Stimulated activated CD4-positive, alpha-beta T cell treated with anti-CD3 and anti-CD28 coated beads, TNF-alpha, amount 100 ng/mL, for 1 hour (primary cell): ENCODE measurements at places on chromosomes 11 and 22.

- no peak for DNase-seq
These were observed 41.8 kb downstream of the OSBPL5 start for GRCh38 chr11:3123305-3123704.

- no peak for DNase-seq
These were observed 88.3 kb upstream of the PARVA start for GRCh38 chr11:12288931-12289666.

- no peak for DNase-seq
These were observed 42.4 kb upstream of the WEE1 start for GRCh38 chr11:9530901-9531625.

- DNase-seq: no peak
These were observed 49.2 kb downstream of the PAK1 start for GRCh38 chr11:77424644-77425043.

DNA sequence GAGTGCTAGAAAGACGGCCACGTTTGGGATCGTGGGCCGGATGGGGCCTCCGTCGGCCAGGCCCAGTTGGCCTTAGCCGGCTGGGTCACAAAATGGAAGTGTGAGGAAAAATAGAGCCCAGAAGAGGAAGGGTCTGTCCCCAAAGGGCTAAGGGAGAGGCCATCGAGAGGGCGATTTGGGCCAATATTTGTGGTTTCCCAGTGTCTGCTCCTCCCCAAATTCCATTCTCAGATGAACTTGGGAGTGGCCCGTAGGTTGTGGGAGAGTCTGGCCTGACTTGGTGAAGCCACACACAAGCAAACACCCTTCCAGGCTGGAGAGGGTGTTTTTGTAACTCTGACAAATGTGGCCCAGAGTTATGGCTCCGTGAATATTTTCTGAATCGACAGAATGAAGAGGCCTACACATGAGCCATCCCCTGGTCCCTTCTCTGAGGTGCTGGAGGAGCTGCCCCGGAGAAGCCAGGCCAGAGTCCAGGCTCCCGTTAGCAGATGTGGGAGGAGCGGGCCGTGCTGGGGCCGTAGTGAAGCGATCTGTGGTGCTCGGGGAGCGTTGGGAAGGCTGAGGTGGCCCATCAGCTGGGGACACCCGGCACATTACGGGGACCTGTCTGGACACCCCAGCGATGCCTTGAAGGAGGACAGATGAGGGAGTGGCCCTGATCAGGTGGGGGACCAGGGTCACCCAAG is 73.5 kb upstream of the PPARA start:
- DNase-seq: no peak

- DNase-seq: no peak
These were observed 882 bp upstream of the GLYATL2 start for GRCh38 chr11:58845386-58845785.

DNA sequence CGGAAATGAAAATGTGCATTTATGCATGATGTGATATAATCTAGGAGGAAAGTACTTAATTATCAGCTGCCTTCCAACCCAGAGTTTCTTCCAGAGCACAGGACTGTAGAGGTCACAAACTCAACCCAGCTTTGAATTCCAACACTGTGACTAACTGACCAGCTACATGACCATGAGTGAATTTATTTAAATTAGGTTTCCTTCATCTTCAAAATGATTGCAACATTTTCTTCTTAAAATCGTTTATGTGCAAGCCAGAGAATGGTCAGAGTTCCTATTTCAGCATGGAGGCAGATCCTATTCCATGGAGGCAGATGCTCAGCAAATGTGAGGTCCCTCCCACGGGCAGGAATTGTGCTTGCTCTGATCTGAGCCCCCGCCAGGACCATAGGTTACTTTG is 42.4 kb downstream of the OSBP start:
- DNase-seq: no peak

DNA sequence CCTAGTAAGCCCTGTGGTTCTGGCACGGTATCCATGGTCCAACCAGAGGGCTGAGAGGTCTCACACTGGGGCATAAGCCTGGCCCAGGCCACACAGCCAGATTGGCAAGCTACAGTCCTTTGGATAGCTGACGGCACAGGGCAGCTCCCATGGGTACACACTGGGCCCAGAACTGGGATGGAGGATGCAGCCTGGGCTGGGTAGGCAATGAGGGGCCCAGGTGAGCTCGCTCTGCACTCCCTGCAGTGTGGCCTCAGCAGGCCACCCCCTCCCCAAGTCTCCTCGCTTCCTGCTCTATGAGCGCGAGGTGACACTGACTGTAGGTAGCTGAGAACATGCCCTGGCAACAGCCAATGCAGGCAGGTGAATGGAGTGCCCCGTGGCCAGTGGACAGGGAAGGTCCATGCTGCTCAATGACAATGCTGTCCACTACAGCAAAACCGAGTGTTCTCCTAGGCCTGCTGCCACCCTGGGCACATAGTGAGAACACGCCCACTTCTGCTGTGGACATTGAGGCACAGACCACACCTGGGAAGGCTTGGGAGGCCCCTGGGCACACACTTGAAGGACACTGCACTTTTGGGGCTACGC is 3.8 kb downstream of the ARVCF start:
- DNase-seq: no peak

DNA sequence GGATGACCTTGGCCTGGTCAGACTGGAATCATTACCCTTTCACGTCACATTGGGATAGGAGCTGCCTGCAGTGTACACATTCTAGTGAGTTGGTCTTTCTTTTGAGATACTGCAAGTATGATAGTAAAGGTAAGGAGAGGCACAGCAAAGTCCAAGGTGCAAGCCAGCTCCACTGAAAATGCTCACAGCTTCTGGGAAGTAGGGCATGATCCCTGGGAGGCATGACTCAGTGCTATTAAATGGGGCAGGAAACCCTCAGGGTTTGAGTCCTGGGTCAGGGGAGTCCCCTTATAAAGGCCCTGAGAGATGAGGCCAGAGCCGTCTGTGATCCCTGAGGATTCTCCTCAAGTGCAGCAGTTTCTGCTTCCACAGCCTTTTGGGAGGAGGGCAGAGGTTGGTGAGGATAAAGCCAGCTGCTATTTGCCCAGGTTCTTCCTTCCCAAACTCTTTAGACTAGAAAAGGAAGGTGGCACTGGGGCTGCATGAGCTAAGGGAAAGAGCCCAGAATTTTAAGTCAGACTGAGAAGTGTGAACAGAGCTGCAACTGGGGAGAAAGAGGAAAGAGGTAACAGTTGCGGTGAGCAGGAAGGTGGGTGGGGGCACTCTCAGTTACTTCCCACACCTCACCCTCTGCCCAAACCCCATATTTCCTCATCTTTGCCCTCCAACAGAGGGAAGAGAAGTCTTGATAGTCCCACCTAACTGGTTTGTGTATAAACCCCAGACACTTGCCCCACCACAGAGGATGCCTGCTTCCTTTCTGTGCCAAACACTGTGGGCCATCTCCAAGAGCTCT is 14.4 kb upstream of the OR52K1 start:
- DNase-seq: no peak

- DNase-seq: no peak
These were observed 516 bp downstream of the LRFN4 start for GRCh38 chr11:66857234-66857926.

- no peak for DNase-seq
These were observed 13.1 kb downstream of the LRRC32 start for GRCh38 chr11:76657187-76658170.

DNA sequence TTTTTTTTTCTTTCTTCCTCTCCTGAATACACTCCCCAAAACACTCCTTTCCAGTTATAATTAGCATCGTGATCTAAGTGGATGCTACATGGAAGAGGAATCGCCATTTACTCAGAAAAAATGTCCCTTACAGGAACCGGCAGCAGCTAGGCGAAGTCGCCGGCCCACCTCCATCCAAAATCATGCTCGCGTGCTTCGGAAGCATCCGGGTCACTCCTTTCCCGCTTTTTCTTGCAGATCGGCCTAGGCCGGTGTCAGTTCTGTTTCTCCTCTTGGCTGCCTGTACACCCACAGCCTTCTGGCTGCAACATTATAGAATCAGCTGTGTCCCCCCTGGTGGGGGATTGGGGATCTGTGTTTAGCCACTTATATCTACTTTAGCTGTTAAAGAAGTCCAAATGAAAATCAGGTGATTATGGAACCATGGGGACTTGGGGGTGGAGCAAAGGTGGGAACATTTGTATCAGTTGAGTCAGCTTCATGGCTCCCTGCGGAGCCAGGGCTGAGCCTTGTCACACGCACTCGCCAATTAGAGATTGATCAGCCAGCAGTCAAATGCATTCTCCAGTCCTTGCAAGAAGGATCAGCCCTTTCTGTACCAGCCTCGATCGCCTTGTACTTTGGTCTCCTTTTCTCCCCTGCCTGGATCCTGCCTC is 36.3 kb downstream of the ASRGL1 start:
- no peak for DNase-seq

- DNase-seq: no peak
These were observed 48.4 kb upstream of the RAB1B start for GRCh38 chr11:66219846-66220565.

GRCh38 chr22:39525658-39525975 is 5.3 kb downstream of the ATF4 start:
- no peak for DNase-seq

- DNase-seq: no peak
These were observed 52.8 kb upstream of the YWHAH start for GRCh38 chr22:31891366-31892079.

DNA sequence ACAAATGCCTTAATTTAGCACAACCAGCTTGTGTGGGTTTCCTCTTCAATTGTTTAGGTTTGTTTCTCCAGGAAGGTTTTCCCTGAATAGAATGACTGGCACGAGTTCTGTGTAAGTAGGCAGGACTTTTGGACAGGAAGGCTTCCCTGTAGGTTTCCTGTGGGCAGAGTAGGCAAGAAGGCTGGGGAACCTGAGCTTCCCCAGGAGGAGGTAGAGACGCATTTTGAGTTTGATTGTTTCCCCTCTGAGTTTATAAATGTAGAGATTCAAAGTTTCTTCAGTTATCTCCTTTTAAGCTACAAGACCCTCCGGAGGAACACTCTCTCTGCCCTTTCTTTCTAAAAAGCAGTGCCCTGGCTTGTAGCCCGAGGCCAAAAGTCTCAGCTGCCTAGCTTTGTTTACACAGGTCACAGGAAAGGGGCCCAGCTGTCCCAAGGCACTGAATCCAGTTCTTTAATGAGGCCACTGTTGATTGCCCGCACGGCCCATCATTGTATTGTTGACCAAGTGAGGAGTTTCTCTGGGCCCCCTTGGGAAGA is 66.6 kb upstream of the RDX start:
- DNase-seq: no peak

GRCh38 chr22:25090225-25090890 is 109.3 kb upstream of the CRYBB3 start:
- DNase-seq: no peak

DNA sequence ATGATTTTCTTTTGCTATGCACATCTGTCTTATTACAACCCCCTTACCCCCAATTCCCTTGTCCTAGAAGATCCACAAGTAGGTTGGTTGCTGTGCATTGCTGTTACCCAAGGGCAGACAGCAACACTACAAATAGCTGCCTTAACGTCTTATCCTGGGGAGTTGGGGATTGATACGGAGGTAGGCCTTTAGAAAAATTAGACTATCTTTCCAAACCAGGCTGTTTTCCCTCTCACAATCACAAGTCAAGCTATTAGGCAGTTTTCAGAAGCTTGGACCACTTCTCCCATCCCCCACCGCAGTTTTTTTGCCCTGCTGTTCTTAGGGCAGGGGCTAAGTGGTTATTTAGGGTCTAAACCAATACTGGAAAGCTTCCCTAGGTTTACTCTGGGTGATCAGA is 2.8 kb upstream of the PHLDB1 start:
- no peak for DNase-seq

GRCh38 chr11:17840101-17840548 is 105.5 kb downstream of the KCNC1 start:
- no peak for DNase-seq

- DNase-seq: no peak
These were observed 50.3 kb downstream of the ARRB1 start for GRCh38 chr11:75301131-75301530.

DNA sequence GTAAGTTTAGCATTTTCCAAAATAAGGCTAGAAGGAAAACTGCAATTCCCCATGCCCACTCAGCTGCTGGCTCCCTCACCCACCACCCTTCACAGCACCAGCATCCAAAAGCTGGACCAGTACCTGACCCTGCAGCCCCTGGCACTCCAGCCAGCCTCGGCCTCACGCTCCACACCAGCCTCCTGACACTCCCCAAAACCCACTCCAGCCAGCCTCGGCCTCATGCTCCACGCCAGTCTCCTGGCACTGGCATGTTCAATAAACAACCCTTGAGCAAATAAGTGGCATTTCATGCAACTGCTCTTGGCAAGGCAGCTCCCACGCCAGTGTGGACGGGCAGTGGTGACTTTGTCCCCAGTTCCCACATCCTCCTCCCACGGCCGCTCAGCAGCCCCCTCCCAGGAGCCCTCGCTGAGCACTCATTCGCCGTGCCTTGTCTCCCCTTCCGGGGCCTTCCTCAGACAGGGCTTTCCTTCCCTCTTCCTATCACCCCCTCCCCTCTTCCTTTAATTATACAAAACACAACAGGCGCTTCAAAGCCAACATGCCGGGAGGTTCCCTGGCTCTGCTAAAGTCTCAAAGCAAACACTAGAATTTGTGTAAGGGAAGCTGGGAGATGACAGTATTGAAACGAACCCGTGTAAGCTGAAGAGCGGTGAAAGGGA is 6.8 kb downstream of the TOLLIP start:
- DNase-seq: no peak

- DNase-seq: no peak
These were observed 11.3 kb upstream of the CTSC start for GRCh38 chr11:88348870-88349269.

- DNase-seq: no peak
These were observed 35.9 kb downstream of the CTSC start for GRCh38 chr11:88301488-88302140.

DNA sequence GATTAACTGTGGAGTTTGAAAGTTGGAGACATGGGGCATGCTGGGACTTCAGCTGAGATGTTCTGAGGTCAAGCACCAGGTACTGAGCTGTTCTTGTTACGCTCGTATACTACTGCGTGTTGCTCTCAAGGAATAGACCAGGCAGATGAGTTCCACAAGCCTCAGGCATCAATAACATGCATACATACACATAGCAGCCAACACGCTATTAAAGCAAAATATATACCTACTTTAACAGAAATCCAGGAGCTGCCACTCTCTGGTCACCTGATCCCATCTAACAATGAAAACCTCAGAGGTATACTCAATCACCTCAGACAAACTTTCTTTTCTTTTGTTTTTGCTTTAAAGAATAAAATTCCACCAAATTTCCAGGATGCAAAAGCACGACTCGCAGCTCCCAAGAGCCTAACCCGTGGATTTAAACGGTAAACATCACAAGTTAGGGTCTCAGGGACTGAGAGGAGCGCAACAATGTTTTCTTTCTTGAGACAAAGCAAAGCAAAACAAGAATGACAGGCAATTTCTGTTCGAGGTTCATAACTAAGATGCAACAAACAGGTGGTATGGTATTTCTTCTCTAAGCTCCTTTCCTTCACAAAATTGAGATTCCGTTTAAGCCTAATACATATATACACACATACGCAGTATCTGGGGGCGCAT is 16.5 kb downstream of the BLID start:
- DNase-seq: no peak

- DNase-seq: no peak
These were observed 1.8 kb upstream of the SLC22A8 start for GRCh38 chr11:63017306-63017974.

GRCh38 chr11:47175746-47176327 is 842 bp downstream of the ARFGAP2 start:
- DNase-seq: no peak
